ENCODE measurements at places on chromosomes 16 and 17. TPM values are rescaled to one million over a fixed set of nuclear protein-coding genes. Genes with fewer than 3 reads are reported as not detected.

GRCh38 chr16:30383521-30383920 lies 1.2 kb upstream of the SEPTIN1 start:
- DNase-seq = no peak

- DNase-seq = no peak
Observed at GRCh38 chr17:10777890-10778289, 26.0 kb downstream of the TMEM238L start.

DNA sequence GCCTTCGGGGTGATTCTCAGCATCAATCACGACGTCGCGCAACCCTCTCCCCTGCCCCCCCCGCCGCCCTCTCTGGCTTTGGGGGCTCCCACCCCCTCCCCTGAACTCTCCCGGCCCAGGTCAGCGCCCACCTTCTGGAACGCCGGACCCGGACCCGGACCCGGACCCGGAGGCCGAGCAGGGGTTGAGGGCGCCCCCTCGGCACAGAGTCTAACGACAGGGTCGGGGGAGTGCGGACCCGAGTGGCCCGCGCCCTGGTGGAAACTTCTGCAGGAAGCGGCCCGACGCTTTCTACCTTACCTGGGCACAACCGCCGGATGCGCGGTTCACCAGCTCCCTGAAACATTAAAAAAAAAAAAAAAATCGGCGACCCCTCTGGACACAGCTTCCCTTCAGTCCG lies 16.2 kb downstream of the SALL1 start:
- no peak for DNase-seq

The PSMD11 gene
- total RNA-seq = 62.3 TPM

DNA sequence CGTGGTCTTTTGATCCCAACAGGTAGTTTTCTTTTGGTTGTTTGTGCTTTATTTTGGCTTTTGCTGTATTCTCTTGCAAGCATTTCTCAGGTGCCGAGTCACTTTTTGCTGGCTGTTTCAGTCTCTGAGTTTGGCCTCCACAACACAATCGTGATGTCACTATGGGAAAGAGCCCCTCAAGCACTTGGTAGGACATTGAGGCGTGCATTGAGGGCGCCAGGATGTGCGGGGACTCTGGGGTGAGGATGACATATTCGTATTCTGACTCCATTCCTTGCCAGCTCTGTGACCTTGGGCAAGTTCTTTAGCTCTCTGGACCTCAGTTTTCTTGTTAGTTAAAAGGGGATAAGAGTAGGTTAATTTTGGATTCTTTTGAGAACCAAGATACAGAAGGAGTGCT lies 13.0 kb downstream of the KSR1 start:
- no peak for DNase-seq

GRCh38 chr16:19912455-19913339 lies 28.0 kb upstream of the GPRC5B start:
- no peak for DNase-seq

All from Right ventricle myocardium superior (tissue), 1 donor.